Effector memory CD8-positive, alpha-beta T cell (primary cell): ENCODE measurements at places on chromosomes 2 and 18.

GRCh38 chr2:31312898-31313297, 78.9 kb downstream of the EHD3 start:
- DNase-seq: no peak

GRCh38 chr2:160062292-160063005, at the start of gene PLA2R1:
Gene PLA2R1 (minus strand): TSS chr2:160062615. CDS start chr2:160062403, 212 bp downstream.
- DNase-seq: no peak

GRCh38 chr18:50953822-50954221, 14.0 kb upstream of the ELAC1 start:
- DNase-seq: no peak

GRCh38 chr2:41934329-41934958, 113.4 kb upstream of the PKDCC start:
- DNase-seq: no peak

- no peak for DNase-seq
Observed at GRCh38 chr2:167264380-167264779, 376.1 kb downstream of the XIRP2 start.
